Heart left ventricle (tissue), 16 donors: ENCODE measurements at places on chromosomes 11 and 22.

DNA sequence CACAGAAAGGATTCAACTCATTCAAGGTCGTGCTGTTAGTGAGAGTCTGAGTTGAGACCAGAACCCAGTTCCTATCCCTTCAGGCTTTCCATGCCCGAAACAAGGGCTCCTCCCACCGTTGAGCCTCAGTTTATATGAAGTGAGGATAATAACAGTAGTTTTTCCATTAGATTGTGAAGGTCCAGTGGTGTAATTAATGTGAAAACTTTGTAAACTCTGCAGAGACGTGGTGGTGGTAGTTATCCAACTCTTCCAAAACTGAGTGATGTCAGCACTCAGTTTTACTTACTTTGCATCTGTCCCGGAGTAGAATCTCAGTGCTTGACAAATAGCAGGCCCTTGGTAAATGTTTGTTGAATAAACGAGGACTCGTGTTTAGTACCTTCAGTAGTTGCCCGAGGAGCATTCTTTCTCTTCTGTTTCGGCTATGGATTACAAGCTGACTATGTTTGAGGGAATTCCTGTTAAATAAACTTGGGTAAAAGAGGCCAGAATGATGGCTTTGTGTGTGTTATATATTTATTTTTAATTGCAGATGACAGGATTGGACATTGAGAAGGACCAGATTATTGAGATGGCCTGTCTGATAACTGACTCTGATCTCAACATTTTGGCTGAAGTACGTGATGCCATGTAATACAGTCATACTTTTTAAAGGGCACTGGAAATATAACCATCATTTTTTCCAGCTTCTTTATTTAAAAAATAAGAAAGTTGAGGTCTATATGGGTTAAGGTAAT lies 1.0 kb downstream of the REXO2 start:
- DNase-seq = no peak

DNA sequence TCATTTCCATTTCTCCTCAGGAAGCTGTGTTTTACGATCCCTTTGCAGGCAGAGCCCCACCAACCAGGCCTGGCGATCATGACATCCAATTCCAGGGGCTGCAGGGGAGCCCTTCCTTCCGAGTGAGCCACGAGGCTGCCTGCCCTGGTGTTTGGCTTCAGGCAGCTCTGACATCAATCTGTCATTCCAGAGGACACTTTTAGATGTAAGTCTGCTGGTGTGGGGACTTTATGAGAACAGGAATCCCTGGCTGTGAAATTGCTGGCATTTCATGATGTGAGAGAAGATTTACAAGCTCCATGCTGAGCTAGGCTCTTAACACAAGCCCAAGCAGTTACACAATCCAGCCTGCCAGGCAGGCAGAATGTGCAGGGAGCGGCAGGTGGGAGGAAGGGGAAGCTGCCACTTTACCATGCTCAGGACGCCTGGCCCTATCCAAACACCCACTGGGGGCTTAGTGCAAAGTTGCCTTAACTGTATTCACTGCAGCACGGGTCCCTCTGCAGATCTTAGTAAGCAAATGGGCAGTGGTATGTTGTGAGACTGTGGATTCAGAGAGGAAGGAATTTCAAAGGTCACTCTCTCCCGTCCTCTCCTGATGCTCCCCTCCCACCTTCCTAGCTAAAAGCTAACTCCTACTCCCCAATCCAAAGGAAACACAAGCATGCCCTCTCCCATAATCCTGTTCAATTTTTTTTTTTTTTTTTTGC lies 43.4 kb upstream of the MICAL2 start:
- no peak for DNase-seq

DNA sequence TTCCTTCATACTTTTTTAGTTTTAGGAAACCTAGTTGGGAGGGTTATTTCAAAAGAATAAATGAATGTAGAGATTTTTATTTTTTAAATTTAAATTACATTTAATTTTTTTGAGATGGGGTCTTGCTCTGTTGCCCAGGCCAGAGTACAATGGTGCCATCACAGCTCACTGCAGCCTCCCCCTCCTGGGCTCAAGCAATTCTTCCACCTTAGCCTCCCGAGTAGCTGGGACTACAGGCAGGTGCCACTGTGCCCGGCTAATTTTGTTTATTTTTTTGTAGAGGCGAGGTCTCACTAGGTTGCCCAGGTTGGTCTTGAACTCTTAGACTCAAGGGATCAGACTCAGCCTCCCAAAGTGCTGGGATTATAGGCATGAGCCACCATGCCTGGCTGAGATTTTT lies 32.6 kb downstream of the ZNRF3 start:
- DNase-seq = no peak

GRCh38 chr11:64757549-64758329 lies 2.0 kb downstream of the PYGM start:
- DNase-seq = no peak

- no peak for DNase-seq
These were observed 7.5 kb upstream of the HTR3A start for GRCh38 chr11:113967361-113967760.
